ENCODE measurements at places on chromosomes 2 and 18.

DNA sequence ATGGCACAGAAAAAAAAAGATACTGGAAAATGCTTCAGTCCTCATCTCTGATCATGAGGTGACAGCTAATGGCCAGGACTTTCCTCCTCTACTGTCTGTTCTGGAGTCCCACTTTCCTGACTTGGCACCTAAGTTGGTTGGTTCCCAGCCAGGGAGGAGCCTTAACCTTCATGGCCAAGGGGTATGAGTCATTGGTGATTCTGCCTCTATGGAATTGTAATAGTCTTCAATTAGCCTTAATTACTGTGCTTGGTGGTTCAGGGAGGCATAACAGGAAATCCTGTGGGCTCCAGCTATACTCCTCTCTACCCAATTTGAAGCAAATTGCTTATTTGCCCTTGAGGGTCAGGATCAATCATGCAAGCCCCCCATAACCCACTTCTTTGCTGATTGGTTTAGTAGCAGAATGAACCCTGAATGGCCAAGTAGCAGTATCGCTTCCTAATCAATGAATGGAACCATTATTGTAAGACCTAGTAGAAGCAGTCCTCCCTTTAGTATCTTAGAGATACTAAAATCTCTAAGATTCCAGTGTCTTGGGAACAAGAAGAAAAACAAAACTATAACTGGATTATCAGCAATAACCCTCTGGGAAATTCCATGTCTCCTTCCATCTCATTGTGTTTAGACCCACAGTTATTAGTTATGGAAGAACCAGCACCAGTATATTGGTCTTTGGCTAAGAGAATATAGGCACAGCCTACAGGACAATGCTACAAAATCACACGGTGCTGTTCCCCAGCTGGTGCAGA is 109.0 kb downstream of the COL6A3 start:
- no peak for DNase-seq

GRCh38 chr2:238457927-238458324 is 31.2 kb downstream of the ASB1 start:
- DNase-seq, result no peak

DNA sequence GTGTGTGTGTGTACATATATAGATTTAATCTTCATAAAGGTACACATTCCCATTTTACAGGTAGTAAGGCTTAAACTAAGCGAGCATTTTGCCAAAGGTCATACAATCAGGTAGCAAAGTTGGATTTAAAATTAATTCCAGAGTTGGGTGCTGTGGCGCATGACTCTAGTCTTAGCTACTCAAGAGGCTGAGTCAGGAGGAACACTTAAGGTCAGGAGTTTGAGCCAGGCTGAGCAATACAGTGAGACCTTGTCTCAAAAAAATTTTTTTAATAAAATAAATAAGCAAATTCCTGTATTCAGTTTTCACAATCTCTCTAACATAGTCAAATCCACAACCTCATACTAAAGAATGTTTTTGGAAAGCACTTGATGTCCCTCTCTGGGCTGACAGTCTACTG is 111.5 kb upstream of the LDLRAD4 start:
- DNase-seq, result no peak

GRCh38 chr2:158079672-158080071 is 22.0 kb upstream of the UPP2 start:
- no peak for DNase-seq

GRCh38 chr18:58723810-58724602 is 52.7 kb downstream of the MALT1 start:
- no peak for DNase-seq

DNA sequence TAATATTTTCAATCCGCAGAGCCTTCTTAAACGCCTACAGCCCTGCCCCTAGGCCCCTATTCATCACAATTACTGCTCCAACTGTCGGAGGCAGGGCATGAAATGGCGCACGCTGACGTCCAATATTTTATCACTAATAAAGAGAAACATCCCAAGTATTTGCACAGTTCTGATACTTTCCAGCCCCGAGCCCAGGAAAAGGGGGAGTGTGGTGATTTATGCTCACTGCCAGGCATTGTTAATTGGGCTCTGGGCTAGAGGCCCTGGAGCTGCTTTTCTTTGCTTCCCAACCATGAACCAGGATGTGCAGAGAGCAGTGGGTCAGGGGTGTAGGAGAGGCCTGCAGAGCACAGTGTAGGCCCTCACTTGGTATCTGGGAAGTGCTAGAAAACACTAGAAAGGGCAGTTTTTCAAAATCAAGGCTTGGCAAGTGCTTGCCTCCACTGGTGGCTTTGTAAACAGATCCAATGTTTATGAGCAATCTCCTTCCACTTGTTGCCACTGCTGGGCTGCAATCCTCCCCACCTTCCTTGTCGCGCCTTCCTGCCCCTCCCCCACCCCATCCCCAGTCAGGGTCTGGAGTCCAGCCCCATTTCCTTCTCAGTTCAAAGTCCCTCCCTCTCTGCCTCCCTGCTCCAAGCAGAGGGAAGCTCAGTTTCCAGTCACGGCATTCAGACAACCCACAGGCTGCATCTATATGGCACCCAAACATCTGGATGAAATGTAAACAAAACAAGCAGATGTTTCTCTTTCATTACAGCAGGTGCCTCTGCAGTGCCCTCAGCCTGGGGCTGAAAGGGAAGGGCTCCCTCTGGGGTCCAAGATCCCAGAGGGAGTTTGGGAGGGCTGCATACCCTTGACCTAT is 83.9 kb upstream of the PKDCC start:
- no peak for DNase-seq

- no peak for DNase-seq
These were observed 46.2 kb downstream of the INHBB start for GRCh38 chr2:120391911-120392665.

- no peak for DNase-seq
These were observed 25.4 kb downstream of the EPHA4 start for GRCh38 chr2:221546505-221547225.

- DNase-seq, result no peak
These were observed 10.7 kb downstream of the CYRIA start for GRCh38 chr2:16654833-16655444.

DNA sequence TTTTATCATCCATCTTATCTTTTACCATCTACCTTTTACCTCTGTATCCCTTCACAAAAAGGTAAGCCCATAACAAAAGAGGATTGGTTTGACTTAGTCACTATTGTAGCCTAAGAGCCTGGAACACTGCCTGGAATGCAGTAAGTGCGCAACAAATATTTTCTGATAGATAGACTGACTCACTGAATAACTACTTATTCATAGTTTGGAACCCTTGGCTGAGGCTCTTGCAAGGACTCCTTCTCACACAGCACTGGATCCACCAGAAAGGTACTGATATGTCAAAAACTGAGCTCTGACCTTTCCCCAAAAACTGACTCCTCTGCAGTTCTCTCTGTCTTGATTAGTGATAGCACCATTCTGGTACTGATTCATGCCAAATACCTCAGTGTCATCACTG is 426.7 kb downstream of the SETBP1 start:
- DNase-seq, result no peak

GRCh38 chr2:68757081-68757480 is 22.5 kb downstream of the ARHGAP25 start:
- DNase-seq, result no peak

DNA sequence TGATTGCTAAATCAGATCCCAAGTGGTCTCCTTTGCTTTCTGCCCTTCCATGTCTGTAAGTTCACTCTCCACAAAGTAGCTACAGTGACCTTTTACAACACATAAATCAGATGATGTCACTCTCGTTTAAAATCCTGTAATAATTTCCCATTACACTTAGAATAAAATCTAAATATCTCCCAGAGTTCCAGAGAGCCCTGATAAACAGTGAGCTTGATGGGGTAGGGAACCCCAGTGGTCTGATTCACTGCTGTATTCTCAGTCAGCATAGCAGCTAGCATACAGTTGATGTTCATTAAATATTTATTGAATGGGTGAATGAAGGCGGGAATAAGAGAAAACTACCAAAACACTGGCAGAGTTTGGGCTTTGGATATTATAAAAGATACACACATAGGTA is 117.7 kb downstream of the ZAP70 start:
- DNase-seq, result no peak

- no peak for DNase-seq
These were observed 24.4 kb upstream of the EMILIN2 start for GRCh38 chr18:2822213-2822921.

- no peak for DNase-seq
These were observed 451.0 kb upstream of the SALL3 start for GRCh38 chr18:78528411-78529258.

DNA sequence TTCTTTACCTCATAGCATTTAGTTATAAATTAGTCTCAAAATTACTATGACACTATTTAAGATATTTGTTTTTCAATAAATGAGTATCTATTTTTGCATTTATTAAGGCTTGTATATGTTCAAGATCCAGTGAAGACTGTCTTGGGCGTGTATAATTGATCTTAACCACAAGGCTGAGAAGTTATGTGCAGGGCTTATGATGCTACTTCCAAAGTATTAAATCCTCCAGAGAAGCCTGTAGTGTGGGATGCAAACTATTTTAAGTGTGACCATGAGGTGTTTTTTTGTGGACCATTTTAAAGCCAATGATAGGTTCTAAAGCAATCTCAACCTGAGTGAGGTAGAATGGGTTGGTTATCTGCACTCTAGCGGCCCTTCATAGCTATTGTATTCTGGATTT is 219.9 kb downstream of the ZNF407 start:
- no peak for DNase-seq

- no peak for DNase-seq
These were observed 29.6 kb upstream of the CABLES1 start for GRCh38 chr18:23105581-23106219.

DNA sequence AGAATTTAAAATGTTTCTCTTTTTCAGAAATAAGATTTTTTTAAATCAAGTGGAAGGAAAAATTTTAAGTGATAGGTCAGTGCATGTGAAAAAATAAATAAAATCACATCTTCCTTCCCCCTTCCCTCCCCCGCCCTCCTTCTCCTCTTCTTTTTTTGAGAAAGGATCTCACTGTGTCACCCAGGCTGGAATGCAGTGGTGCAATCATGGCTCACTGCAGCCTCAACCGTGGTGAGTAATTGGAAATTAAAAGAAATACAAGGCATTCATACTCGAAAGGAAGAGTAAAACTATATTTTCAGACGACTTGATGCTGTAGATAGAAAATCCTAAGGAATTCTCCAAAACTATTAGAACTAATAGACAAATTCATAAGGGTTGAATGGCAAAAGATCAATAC is 16.9 kb upstream of the CRACDL start:
- no peak for DNase-seq

DNA sequence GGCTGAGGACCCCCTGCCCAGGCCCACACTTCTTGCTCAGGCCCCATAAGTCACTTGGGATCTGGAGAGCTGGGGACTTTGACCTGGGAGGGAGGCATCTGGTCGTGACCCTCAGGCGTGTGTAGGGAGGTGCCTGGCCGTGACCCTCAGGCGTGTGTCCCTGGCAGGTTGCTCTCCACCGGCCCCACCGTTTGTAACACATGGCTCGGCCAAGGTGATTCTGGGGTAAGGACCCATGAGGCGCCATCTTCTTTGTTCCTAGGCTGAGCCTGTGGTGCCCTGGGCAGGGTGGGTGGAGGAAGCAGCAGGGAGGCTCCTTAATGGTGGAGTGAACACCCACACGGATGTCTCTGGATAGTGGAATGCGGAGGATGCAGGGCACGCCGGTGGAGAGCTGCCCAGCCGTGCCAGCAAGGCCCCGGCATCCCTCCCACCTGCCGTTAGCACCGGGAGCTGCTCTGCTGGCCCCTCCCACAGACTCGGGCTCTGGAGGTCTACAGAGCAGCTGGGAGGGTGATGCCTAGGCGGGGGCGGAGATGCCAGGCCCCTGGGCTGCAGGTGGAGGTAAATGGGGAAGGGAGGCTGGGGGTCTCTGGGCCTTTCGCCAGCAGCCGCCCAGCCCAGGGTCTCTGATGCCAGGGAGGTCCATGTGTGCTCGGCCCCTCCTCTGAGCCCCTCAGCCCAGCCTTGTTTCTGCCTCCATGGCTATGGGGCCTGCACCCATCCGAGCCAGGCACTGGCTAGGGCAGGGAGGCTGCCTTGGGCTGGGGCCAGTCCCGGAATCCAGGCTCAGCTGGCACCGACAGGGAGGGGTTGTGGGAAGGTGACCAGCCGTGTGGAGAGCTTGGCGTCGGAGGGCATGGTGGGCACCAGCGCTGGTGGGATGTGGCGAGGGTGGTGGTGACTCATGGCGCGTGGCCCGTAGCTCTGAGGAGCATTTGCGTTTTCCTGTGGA is 1.1 kb upstream of the GAL3ST2 start:
- no peak for DNase-seq

- no peak for DNase-seq
These were observed 137.5 kb downstream of the MEIS1 start for GRCh38 chr2:66572391-66572790.

- no peak for DNase-seq
These were observed 37.3 kb downstream of the DARS1 start for GRCh38 chr2:135948141-135948540.

DNA sequence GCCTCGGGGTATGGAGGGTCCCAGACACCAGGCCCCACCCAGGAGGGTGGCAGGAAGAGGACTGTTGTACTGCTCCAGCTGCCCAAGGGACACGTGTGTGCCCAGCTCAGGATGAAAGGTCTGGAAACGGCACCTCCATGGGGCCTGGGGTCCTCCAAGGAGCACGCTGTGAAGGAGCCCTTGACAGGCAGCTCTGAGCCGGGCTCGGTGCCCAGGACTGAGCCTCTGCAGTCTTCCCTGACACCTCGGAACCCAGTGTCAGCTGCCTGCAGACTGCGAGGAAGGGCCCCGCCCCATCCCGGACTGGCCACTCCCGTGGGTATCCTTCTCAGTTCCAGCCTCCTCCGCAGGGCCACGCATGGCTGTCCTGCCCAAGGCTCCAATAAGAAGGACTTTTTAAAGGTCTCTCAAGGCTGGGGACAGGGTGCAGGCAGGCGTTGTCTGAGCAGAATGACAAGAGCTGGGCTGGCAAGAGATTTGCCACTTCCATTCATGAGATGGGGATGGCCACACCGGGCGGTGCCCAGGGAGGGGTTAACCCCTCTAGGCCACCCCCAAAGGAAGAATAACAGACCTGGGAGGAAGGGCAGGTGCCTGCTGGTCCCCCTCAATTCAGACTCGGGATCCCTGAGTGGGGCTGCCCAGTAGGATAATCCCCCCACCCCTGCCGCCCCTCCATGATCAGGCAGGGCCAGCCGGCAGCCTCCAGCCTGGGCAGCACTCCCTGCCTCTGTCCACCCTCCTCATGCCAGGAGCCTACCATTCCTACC is 8.9 kb downstream of the ECEL1 start:
- no peak for DNase-seq

DNA sequence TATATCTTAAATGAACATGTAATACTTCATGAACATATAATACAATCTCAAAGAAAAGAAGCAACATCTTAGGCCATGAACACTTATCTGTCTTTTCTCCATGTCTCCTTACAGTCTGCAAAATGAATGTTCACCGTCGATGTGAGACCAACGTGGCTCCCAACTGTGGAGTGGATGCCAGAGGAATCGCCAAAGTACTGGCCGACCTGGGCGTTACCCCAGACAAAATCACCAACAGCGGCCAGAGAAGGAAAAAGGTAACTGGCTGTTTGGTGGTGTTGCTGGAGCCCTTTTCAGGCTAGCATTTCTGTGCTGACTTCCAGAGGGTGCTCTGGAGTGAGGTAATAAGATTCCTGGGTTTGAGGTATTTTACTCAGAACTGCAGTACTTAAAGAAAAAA is 295.9 kb upstream of the EPAS1 start:
- DNase-seq, result no peak

- no peak for DNase-seq
These were observed 6.1 kb downstream of the INO80D start for GRCh38 chr2:206079699-206080465.
